ENCODE measurements at places on chromosomes 7 and 10.

GRCh38 chr7:23662124-23662983 lies 17.6 kb upstream of the FAM221A start:
- DNase-seq = no peak

DNA sequence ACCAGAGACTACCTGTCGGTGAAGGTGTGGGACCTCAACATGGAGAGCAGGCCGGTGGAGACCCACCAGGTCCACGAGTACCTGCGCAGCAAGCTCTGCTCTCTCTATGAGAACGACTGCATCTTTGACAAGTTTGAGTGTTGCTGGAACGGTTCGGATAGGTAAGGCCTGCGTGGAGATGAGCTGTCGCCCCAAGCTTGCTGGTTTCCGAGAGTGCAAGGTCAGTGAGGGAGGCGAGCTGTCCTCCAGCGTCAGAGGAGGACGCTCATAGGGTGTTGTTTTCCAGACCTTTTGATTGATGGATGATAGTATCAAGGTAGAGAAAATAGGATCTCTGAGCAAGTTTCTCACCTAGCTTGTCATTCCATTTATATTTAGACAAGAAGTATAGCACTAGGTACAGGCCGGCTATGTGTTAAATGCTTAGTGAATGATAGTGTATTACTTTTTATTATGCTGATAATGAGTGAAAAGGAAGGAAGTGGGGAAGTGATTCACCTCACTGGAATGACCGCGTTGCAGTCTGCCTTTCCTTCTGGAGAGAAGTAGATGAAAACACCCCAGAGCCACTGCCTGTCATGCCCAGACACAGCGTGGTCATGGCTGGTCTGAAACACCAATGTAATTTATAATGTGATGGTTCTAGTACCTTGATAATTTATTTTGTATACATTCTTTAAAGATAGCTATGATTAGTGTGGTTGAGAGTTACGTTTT lies 33.9 kb downstream of the BNIP3 start:
- no peak for DNase-seq

DNA sequence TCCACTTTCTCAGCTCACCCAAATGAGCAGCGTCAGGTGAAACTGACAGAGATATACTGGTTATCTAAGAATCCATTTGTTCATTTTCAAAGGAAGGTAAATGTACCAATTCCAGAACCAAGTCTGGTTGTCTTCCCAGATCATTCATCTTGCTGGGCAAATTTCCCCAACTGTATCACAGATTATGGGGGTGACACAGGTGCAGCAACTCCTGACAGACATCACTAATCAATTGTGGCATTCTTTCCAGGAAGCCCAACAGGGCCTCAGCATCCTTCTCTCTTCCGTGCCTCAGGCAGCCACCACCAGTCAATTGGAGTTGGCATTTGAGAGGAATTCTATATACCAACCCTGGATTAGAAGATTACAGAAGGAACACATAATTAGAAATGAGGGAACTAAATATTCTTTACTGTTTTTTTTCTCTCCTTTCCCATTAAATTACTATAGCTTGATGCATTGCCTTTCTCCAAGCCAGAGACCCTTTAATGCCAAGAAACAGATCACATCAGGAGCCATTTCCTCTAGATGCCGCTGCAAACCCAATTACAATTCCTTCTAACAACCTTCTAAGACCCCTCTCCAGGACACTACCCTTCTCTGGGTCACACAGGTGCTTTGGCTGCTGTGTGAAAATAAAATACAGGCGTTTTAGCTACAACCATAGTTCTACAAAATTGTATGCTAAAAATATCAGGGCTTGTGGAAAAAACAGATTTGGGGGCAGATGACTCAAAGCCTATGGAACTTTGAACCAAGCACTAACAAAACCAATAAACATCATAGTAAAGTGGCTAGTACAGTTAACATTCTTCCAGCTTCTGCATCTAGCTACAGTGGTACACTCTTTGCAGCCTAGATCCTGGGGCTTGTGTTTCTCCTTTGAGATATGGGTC lies 291.6 kb downstream of the RNLS start:
- DNase-seq = no peak

DNA sequence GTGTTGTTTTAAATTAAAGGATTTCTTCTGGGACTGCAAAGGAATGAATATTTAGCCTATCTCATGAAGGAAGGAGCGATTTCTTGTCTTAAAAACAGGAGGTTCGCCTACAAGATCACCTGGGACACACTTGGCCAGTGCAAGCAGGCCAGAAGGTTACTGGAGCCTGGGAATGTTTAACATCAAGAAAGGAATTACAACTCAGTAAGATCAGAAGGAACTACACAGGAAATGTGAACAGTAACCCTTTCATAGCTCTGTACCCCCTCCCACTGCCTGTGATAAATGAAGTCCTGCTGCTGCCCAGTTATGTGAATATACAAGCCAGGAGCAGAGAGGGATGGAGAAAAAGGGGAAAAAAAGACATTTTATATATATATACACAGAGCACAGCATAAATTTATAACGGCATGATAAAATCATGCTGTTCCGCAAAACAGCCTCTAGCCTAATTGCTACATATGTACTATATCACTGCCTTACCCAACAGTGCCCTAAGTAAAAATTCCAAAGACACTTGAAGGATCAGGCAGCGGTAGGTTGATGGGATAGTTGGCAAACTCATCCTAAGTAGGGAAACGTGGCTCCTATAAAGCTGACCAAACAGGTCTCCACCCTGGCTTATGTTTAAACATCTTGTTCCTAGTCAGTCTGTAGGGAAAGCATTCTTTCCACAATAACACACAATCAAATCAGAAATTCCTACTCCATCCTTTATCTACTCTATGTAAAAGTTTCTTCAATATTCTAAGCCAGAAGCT lies 63.8 kb downstream of the ZNF438 start:
- DNase-seq = no peak

GRCh38 chr7:117270371-117270770 lies 52.5 kb downstream of the WNT2 start:
- no peak for DNase-seq

DNA sequence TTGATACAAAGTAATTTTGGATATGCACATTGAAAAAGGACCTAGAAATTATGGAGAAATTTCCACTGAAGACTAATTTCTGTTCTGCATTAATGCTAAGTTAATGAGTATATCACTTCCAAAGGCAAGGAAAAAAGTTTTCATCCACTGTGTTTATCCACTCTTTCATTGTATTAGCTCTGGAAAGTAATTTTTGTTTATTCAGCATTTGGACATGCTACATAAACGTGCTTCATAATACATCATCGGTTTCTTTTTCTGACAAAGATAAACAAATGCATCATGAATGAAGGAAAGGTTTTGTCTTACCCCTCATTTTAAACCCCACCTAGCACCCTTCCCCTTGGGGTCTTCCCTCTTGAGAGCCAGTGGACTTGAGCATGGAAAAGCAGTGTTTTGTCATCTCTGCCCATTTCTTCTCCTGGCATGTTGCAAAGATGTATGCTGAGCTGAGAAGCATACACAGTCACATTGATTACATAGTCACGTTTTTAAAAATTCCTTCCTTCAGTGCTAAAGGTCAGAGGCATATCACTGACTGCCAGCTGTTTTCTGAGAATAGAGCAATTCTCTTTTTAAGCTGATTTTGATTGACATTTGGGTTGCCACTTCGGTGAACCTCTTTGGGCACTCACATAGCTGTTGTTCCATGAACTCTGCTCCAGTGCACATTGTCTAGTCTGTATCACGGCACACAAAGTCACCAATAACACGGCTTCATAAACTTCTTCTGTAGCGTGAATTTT lies 65.9 kb upstream of the C7orf33 start:
- no peak for DNase-seq

DNA sequence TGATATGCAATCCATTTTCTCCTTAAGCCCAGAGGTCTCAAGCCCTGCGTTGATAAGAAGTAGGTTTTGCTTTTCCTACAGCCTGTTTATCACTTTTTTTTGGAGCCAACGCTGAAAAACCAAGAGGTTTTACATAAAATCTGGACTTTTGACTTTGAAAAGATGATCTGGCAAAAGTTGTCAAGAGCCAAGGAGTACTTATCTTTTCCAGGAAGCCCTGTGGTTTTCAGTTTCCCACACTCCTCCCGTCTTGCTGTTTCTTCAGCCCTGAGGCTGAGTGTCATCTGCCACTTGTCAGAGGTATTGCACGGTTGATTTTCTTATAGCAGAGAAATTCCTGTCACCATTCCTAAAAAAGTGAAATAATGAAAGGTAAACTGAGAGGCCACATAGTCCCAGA lies 108.7 kb downstream of the TYW1 start:
- DNase-seq = no peak

DNA sequence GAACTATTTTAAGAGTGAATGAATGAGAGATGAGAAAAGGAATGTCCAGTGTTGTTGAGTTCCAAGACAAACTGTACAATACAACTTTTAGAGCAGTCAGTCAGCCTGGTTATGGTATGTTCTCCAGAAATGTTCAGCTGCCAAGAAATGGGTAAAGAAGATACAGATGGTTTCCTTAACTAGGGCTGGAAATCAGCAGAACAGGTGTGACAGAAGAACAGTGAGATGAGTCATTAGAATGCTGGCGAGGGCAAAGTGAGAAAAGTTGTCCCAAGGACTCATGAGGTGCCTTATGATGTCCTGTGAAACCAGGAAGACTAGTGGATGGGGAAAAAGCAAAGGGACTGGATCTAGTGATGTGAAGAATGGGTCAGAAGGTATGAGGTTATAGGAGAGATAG lies 20.8 kb upstream of the SEPTIN7 start:
- DNase-seq = no peak

- no peak for DNase-seq
Observed at GRCh38 chr7:134561-135256, 57.7 kb upstream of the FAM20C start.

DNA sequence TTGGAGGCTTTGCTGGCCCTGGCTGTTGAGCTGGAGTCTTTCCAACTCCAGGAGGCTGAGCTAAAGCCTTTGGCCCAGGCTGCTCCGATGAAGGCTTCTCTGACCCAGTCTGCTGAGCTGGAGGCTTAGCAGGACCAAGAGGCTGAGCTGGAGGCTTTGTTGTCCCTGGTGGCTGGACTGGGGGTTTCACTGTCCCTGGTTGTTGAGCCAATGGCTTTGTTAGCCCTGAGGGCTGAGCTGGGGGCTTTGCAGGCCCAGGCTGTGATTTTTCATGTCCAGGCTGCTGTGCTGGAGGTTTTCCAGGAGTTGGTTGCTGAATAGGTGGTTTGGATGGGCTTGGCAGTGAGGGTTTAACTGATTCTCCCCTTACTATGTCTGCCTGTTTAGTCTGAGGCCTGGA lies 7.3 kb downstream of the PCLO start:
- no peak for DNase-seq

- no peak for DNase-seq
Observed at GRCh38 chr7:80294346-80294745, 159.7 kb downstream of the GNAI1 start.

GRCh38 chr10:112832361-112832878 lies 117.6 kb upstream of the TCF7L2 start:
- no peak for DNase-seq

- DNase-seq = no peak
Observed at GRCh38 chr7:121049028-121049791, 60.7 kb downstream of the CPED1 start.

- no peak for DNase-seq
Observed at GRCh38 chr10:107933076-107933475, 768.6 kb upstream of the SORCS1 start.

- no peak for DNase-seq
Observed at GRCh38 chr7:36021917-36022550, 131.0 kb upstream of the EEPD1 start.

GRCh38 chr7:155795401-155795800 lies 16.9 kb downstream of the SHH start:
- no peak for DNase-seq

GRCh38 chr10:62049624-62050345 lies 148.3 kb downstream of the ARID5B start:
- no peak for DNase-seq

- no peak for DNase-seq
Observed at GRCh38 chr10:86601956-86602602, 52.3 kb upstream of the OPN4 start.

DNA sequence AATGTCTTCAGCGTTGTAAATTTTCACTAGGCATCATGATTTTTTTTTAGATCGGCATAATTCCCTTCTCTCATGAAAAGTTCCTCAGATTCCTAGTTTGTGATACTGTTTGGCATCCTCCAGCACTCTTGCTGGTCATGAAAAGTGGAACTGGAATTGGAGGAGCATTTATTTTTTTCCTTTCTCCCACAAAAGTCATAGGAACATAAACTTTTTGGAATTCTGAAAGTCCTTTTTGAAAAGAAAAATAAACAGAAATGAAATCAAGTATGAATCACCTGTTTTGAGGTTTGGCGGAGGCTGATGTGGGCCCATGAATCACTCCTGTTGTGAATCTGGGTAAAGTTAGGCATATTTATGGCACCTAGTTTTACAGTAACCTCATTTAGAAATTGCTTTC lies 17.7 kb downstream of the CACNB2 start:
- DNase-seq = no peak

DNA sequence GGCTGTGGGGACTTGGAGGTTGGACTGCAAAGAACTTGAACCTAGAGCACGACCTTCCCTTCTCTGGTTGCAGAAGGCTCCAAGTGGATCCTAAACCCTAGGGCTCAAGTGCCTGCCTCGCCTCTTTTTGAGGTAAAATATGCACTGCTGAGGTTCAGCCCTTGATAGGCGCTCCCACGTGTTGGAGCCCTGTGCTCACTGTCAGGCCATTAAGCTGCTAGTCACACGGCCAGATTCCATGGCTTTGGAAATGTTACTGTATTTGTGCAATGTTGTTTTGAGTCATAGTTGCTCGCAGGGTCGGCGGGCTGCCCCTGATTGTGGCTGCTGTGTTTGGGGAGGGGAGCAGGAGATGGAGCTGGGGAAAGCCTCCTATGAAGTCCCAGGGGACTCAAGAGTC lies 39.8 kb upstream of the PCBD1 start:
- DNase-seq = no peak

- no peak for DNase-seq
Observed at GRCh38 chr10:66844176-66844942, 81.5 kb upstream of the LRRTM3 start.

DNA sequence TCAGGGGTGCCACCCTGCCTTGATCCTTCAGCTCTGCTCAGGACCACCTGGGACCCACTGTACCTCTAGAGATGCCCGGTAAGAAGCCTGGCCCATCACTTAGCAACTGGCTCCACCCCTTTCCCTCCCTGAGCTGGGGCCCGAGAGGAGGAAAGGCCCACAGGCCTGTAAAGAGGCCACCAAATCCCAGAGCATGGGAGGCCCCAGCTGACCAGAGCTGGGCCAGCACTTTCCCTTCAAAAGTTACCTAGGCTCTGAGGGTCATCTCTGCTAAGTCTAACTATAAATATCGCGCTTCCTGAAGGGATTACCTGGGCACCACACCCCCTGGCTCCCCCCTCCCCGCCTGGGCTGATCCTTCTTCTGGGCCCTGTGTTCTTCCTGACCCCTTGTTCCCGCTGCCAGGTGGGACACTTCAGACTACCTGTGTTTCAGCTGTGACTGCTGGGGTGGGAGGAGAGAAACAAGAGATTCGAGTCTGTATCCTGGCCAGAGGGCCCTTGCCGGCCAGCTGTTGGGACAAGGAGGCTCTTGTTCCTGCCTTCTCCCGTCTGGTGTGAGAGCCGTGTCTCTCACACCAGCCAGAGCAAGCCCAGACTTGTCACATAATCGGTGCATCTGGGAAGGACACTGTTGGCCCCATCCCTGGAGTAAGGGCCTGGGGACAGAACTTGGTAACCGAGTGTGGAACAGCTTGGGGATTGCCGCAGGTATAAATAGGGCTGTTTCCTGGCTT lies 22.8 kb upstream of the ANKRD2 start:
- DNase-seq = peak; percentile 86

Measured in NCI-H510A treated with DMSO at 0.1 percent for 48 hours (cell line).